ENCODE measurements at places on chromosomes 4 and X.

- H3K36me3 ChIP-seq = no peaks in the 10 kb centered on the region
- no peak overlapping the region for H3K4me3 ChIP-seq
- H3K27me3 ChIP-seq = no peaks in the 10 kb centered on the region
- no peak for DNase-seq
Observed at GRCh38 chrX:17160975-17161374, 214.0 kb upstream of the NHS start.

DNA sequence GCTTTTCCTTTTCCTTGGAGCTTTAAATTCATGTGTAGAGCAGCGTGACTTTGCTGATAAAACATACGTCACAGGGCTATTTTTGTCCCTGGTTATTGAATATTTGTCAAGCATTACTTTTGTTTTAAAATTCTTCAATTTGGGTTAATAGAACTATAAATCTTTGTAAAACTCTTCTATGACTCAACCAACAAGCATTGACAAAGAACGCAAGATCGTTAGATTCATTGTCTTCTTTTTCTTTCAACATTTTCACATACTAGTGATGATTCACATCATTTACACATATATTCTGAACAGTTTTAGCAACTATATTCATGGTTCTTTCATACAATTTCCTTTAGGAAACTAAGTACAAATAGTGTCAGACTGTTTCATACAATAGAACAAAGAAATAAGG, 72.0 kb upstream of the GPM6A start:
- no peak overlapping the region for H3K27ac ChIP-seq
- no peak for DNase-seq
- no peaks in the 10 kb centered on the region for H3K36me3 ChIP-seq

DNA sequence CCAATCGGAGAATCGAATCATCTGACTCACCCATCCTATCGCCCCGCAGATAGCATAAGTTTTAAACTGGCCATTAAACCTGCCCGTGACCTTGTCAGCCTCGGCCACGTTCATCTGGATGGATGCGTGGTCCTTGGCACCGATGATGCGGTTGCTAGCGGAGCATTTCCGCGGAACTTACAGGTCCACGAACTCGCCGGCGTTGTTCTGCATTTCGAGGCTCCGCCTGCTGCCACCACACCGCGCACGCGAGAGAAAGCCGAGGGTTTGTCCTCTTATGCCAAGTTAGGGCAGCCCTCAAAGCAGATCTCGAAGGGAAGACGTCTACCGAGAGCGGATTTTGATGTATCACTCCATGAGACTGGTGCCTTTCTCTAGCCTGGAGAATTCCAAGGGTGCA, 30.1 kb upstream of the TAPT1 start:
- no peak for DNase-seq
- peaks cover 11% of the 10 kb centered on the region for H3K4me1 ChIP-seq
- no peaks in the 10 kb centered on the region for H3K27me3 ChIP-seq
- no peaks in the 10 kb centered on the region for H3K36me3 ChIP-seq

GRCh38 chr4:52983563-52984303, 121.6 kb downstream of the RASL11B start:
- peak; percentile 64 for DNase-seq
- H3K4me1 ChIP-seq = peaks cover 7% of the 10 kb centered on the region
- H3K4me3 ChIP-seq = no peak overlapping the region
- H3K27ac ChIP-seq = no peak overlapping the region
- no peaks in the 10 kb centered on the region for H3K27me3 ChIP-seq

- no peak for DNase-seq
- H3K36me3 ChIP-seq = no peaks in the 10 kb centered on the region
- H3K4me3 ChIP-seq = no peak overlapping the region
- H3K27ac ChIP-seq = no peak overlapping the region
- no peaks in the 10 kb centered on the region for H3K27me3 ChIP-seq
- H3K4me1 ChIP-seq = no peaks in the 10 kb centered on the region
Observed at GRCh38 chr4:77849278-77849965, 13.2 kb upstream of the MRPL1 start.

DNA sequence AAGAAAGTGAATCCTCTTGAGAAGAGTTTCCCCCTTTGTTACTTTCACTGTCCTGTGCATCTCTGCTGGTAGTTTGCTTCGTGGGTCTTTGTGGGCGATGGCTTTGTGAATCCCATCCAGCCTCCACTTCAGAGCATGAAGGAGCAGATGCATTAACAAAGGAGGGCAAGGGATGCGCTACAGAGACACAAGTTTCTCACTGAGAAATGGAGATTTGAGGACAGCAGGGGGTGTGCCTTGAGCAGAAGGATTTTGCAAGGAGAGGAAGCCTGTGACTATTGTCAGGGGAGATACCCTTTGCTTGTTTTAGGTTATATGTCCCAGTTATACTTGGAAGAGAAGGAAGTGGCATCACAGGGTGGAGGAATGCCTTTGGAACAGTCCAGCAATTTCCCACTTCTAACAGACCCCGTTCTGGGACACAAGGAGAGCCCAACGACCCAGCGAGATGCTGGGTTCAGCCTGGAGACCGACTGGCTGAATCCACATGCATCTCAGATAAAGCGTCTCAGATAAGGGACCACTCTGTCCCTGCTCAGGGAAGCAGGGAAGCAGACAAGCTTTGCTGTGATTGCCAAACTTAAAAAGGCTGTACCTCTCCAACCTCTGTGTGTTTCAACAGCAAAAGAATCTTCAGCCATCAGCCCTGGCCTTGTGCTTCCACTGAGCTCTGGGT, 314.6 kb upstream of the GATB start:
- H3K4me3 ChIP-seq = no peak overlapping the region
- H3K4me1 ChIP-seq = no peaks in the 10 kb centered on the region
- H3K36me3 ChIP-seq = no peaks in the 10 kb centered on the region
- no peak overlapping the region for H3K27ac ChIP-seq
- no peak for DNase-seq

DNA sequence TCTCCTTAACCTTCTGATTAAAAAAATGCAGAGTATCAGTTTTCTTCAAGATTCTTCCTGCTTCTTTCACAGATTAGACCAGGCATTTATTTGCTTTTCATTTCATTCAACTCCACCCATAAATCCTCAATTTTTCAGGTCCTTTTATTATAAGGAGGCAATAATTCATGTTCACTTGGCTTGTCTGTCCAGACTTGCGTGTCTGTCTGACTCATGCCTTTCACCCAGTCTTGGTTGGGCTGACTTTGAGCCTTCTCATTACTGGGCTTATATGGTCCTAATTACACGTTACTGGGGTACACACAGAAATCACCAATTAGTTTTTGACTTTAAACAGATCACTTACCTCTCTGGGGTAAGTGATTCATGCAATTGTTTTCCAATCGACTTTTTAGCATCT, 48.8 kb upstream of the GALNT7 start:
- no peaks in the 10 kb centered on the region for H3K4me1 ChIP-seq
- H3K4me3 ChIP-seq = no peak overlapping the region
- H3K27me3 ChIP-seq = no peaks in the 10 kb centered on the region
- no peak for DNase-seq

- H3K4me1 ChIP-seq = no peaks in the 10 kb centered on the region
- H3K36me3 ChIP-seq = no peaks in the 10 kb centered on the region
- no peak overlapping the region for H3K4me3 ChIP-seq
- H3K27ac ChIP-seq = peak overlapping the region; percentile 48
- DNase-seq = no peak
Observed at GRCh38 chrX:19882066-19882775, 5.2 kb downstream of the SH3KBP1 start.

- no peaks in the 10 kb centered on the region for H3K4me1 ChIP-seq
- H3K27me3 ChIP-seq = no peaks in the 10 kb centered on the region
- H3K36me3 ChIP-seq = no peaks in the 10 kb centered on the region
- no peak overlapping the region for H3K4me3 ChIP-seq
Observed at GRCh38 chr4:160563552-160564282, 1460.8 kb downstream of the RAPGEF2 start.

All from Caco-2 (cell line).